ENCODE measurements at places on chromosomes 4 and X.
A peak's percentile ranks its signal among the peaks of the same experiment; 100 is the strongest.

GRCh38 chr4:1130316-1131186 lies 17.2 kb upstream of the RNF212 start:
- peak; percentile 72 for DNase-seq

GRCh38 chrX:70331161-70331560 lies 41.3 kb downstream of the KIF4A start:
- DNase-seq: no peak

- DNase-seq: no peak
Measured at GRCh38 chrX:107442914-107443527, 6.4 kb upstream of the FRMPD3 start.

DNA sequence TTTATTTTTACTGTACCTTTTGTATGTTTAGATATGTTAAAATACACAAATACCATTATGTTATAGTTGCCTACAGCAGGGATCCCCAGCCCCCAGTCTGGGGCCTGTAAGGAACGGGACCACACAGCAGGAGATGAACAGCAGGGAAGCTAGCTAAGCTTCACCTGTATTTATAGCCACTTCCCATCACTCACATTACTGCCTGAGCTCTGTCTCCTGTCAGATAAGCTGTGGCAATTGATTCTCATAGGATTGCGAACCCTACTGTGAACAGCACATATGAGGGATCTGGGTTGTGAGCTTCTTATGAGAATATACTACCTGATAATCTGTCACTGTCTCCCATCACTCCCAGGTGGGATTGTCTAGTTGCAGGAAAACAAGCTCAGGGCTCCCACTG lies 73.9 kb downstream of the BMPR1B start:
- no peak for DNase-seq

DNA sequence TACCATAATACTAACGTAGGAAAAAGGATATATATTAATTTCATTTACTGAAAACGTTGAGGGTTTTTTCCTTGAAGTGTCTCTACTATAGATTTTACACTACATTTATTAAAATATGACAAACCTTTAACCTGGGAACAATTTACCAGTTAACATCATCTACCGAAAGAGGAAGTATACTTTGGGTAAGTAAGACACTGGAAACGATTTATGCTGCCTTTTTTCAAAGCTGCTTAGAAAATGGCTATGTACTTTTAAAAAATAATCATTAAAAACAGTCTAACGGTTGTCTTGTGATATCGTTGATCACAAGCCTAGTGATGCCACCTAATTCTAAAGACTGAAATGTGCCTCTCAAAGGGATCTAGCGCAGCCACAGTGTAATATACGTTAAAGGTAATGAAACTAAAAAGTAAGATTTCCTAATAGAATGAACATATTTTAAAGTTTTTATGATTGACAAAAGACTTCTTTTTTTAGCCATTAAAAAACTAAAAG lies 50.4 kb downstream of the STX18 start:
- no peak for DNase-seq

DNA sequence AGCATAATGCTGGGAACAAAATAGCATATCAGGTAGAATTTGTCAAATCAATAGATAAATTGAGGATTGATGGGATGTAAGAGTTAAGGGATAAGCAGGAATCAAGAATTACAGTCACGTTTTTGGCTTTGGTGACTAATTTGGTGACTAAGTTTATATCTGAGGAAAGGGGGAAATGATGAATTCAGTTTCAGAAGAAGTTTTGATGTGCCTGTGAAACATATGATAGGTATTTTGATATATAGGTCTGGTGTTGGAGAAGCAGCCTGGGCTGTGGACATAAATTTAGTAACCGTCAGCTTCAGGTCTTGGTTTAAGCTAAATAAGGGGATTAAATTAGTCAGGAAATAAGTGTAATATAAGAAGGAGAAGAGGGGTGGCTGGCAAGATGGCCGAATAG lies 79.0 kb upstream of the EDA2R start:
- no peak for DNase-seq

- DNase-seq: no peak
Measured at GRCh38 chr4:183552274-183553146, 47.7 kb downstream of the ING2 start.

- DNase-seq: no peak
Measured at GRCh38 chrX:27598312-27598711, 8.2 kb downstream of the DCAF8L2 start.

GRCh38 chrX:121858867-121859647 lies 811.6 kb downstream of the GLUD2 start:
- DNase-seq: no peak

- no peak for DNase-seq
Measured at GRCh38 chr4:165844161-165844560, 28.9 kb upstream of the TLL1 start.

GRCh38 chr4:138864961-138865720 lies 150.4 kb upstream of the NOCT start:
- no peak for DNase-seq

- DNase-seq: no peak
Measured at GRCh38 chr4:183960962-183961541, 55.9 kb downstream of the STOX2 start.

DNA sequence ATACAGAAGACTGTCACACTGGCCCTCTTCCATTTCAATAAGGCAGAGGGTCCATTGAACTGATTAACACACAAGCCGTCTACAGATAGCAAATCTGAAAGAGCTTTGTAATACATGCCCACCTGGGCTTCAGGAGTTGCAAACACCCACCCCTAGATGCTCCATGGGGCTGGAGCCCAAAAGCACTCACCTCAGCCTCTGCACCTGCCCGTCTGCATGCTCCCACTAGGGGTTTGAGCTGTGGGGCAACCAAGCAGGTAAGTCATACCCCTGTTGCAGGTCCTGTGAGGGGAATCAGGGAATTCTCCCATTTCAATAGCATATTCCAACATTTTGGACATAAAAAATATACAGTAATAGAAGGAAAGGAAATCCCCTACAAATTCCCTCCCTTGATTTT lies 243.0 kb upstream of the KCNIP4 start:
- DNase-seq: no peak

DNA sequence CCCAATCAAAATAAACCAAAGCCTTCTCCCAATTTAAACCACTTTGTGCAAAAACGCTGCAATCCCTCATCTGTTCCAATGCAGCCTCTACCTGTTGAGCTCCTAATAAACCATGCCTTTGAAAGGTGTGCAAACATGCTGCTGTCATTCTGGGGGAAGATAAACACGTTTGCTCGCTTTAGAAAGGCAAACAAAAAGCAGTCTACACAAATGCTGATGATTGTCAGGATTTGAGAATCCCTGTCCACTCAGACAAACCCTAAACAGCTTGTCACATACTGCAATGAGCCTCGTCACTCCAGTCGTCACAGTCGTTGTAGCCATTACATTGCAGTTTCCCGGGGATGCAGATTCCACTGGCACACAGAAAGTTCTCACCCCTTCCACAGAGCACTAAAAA lies 145.2 kb downstream of the CORIN start:
- no peak for DNase-seq

DNA sequence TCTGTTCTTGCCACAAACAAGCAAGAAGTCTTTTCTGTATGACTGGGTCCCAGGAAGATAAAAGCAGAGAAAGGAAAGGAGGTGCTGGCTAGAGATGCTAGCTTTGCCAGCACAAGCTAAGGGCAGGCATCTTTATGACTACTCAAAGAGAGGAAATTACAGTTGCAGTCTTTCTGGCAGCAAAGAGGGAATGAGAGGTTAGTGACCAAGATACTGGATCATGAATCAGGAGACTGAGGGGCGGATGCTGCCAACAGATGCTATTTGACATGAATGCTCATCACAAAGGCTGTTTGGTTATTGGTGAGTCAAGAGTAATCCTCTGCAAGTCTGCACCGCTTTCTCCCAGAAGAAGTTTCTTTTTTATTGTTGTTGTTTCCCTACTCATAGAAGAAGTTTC lies 5.5 kb upstream of the XIAP start:
- no peak for DNase-seq

- no peak for DNase-seq
Measured at GRCh38 chrX:11558972-11559371, 106.7 kb downstream of the ARHGAP6 start.

- no peak for DNase-seq
Measured at GRCh38 chrX:81201071-81201470, 642 bp downstream of the HMGN5 start.

DNA sequence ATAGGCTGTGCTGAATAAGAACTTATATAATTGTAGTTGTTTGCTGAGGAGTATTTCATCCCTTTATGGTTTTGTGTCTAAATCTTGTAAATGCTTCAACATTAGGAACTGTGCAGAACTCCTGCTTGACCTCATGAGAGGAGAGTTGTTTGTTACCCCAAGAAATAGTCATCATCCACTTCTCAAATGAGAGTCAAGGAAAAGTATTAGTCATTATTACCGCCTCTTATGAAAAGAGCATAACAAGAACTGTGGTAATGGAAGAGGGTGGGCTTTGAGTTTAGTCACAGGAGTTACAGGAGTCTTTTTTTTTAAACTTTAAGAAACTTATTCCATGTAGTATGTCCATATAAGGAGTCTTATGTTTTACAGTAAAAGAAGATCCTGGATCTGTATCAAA lies 132.9 kb downstream of the RAP1GDS1 start:
- no peak for DNase-seq

GRCh38 chr4:149466446-149466845 lies 349.2 kb downstream of the IQCM start:
- DNase-seq: no peak

GRCh38 chr4:37879365-37879764 lies 11.5 kb upstream of the TBC1D1 start:
- DNase-seq: no peak

- DNase-seq: no peak
Measured at GRCh38 chr4:169311643-169312365, 41.0 kb upstream of the SH3RF1 start.

GRCh38 chr4:7194251-7195140 lies 2.2 kb downstream of the SORCS2 start:
- no peak for DNase-seq

DNA sequence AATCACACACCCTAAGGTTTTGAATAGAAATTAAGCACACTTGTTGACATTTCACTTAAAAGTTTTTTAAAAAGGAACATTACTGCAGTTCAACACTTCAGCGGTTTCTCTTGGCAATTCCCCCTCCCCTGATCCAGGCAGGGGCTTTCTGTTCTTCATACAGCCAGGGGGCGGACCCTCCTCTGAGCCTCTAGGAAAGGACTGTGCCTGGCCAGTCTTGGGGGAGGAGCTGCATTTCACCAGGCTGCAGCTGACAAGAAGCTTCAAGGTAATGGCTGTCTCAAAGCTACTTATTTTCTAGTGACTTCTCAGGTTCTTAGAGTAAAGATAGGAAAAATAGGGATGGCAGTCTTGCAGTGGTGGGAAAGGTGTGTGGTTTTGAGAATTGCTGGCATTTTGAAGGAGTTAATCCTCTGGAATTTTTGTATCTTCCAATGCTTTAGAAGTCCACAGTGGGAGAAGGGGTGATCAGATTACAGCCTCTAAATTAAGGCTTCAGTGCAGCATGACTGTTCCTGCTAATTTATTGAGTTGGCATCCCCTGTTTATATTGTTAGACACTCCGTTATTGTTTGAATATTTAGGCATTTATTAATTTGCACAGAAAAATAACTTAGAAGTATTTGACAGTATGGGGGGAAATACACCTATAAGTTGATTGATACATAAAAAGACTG lies 33.5 kb downstream of the PWWP3B start:
- no peak for DNase-seq

DNA sequence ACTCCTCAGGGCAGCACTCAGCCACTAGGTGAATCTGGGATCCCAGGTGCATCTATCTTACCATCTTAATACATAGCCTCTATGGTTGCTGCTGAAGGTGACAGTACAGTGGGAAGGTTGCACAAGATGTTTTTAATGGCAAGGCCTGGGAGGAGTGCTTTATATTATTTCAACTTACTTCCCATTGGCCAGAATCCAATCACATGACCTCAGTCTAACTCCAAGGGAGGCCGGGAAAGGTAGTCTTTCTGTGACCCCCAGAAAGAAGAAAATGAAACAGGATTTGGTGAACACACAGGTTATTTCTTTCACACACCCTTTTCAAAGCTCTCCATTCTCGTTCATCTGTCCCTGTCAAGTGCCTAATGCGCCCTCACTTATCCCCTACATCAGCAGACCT lies 189.1 kb upstream of the ATP6AP2 start:
- DNase-seq: no peak

DNA sequence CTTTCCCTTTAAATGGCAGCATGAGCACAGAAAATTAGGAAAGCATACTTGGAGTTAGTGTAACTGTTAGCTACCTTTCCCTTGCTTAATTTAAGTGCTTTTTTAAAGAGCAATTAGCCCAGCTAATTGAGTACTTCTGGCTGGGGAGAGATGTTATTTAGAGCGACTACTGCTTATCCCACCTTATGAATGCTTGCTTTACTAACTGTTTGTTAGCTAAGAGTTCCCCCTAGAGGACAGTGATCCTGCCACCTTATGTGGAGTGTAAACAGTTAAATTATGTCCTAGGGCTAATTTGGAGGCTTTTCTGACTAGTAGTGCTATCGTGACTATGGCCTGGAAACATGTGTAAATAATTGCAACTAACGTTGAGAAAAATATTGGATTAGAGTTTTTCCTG lies 909.4 kb downstream of the FSTL5 start:
- no peak for DNase-seq

DNA sequence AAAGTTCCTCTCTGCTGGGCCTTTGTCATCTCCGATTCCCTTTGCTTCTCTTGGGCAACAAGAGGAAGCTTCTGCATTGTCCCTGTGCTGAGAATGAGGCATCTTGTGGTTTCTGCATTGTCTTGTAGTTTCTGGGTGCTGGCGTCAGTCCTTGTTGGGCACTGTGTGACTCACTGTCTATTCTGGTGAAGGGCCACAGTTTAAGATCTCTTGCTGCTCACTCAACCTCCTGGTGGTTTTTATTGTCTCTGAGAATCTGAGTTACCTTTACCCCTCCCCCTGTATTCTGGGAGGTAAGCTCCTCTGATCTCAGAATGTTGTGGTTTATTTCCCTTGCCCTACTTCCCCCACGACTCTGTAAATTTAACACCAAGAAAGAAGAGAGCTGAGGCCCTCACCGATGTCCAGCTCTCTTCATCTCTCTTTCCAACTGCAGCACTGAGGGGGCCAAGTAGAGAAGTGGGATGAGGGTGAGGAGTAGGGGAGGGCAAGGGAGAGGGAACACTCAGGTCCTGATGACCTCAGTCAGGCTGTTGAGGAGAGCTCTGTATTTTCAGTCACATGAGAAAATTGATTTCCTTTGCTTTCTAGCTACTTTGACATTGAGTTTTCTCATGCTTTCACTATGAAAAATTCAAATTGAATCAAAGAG lies 441.6 kb upstream of the PITX2 start:
- DNase-seq: no peak

GRCh38 chr4:61527888-61528287 lies 327.8 kb downstream of the ADGRL3 start:
- DNase-seq: no peak

- DNase-seq: no peak
Measured at GRCh38 chr4:114264877-114265291, 285.4 kb upstream of the ARSJ start.

GRCh38 chrX:153474718-153475117 lies 4.3 kb upstream of the HAUS7 start:
- DNase-seq: no peak

DNA sequence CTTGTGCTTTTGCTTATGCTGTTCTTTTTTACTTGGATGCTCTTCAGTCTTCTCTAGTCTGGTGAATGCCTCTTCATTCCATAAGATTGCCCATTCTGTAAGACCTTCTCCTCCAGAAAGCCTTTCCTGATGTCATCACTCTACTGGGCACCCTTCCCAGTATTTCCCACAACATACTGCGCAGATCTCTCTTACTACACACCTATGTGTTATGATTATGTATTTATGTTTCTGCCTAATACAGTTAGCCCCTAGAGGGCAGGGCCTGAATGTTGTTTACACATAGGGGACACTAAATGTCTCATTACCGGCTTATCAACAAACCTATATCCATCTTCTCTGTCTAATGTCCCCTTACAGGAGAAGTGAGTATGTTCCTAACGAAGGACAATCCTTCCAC lies 21.1 kb downstream of the AIFM1 start:
- DNase-seq: no peak

Data from left renal cortex interstitium (tissue), 4 donors.